RWPE2 (cell line): ENCODE measurements at places on chromosomes 6 and 20.

DNA sequence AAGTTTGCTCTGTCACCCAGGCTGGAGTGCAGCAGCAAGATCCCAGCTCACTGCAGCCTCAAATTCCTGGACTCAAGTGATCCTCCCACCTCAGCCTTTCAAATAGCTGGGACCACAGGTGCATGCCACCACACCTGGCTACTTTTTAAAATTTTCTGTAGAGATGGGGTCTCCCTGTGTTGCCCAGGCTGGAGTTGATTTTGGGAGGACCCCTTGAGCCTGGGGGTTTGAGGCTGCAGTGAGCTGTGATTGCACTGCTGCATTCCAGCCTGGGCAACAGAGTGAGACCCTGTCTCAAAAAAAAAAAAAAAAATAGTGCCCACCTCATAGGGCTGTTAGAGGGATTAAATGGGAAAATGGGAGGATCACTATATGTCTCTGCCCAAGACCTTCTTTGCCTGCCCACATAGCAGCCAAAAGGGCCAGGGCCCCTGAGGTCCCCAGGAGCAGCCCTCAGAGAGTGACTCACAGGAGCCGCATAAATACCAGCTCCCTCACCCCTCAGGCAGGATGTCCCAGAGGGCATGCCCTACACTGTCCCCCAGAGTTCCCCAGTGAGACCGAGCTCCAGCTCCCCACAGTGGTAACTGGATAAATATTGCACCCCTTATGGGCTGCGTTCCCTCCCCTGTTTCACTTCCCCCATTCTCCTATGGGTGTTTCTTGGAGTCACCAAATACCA lies 11.7 kb upstream of the MDGA1 start:
- H3K4me1 ChIP-seq = no peaks in the 10 kb centered on the region
- no peaks in the 10 kb centered on the region for H3K27me3 ChIP-seq
- no peaks in the 10 kb centered on the region for H3K36me3 ChIP-seq
- no peak overlapping the region for H3K27ac ChIP-seq

- no peaks in the 10 kb centered on the region for H3K4me1 ChIP-seq
- no peak overlapping the region for H3K4me3 ChIP-seq
- H3K36me3 ChIP-seq = no peaks in the 10 kb centered on the region
Measured at GRCh38 chr6:167778497-167779128, 48.1 kb upstream of the AFDN start.

DNA sequence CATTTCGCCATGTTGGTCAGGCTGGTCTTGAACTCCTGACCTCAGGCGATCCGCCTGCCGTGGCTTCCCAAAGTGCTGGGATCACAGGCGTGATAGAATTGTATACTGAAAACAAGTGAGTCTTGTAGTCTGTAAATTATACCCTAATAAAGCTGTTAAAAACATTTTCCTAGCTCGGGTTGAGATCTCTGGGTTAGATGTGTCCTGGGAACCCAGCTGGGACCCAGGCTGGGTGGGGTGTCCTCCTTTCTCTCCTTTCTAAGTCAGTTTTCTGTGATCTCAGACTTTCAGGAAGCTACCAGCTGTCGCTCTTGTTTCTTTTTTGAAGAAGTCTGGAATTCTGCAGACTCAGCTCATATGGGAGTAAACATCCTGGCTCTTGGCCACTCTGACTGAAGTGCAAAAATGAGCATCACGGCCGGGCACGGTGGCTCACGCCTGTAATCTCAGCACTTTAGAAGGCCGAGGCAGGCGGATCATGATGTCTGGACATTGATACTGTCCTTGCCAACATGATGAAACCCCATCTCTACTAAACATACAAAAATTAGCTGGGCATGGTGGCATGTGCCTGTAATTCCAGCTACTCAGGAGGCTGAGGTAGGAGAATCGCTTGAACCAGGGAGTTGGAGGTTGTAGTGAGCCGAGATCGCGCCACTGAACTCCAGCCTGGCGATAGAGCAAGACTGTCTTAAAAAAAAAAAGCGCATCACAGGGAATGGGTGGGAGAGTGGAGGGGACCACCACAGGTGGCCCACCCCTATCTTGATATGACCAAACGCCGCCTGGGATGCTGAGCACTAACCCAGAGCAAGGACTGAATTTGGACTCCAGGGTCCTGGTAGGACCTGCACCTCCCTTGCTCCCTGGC lies 9.9 kb upstream of the PCIF1 start:
- no peaks in the 10 kb centered on the region for H3K36me3 ChIP-seq
- H3K4me1 ChIP-seq = no peaks in the 10 kb centered on the region
- no peak overlapping the region for H3K4me3 ChIP-seq
- no peak overlapping the region for H3K27ac ChIP-seq

- H3K4me1 ChIP-seq = no peaks in the 10 kb centered on the region
- H3K27me3 ChIP-seq = no peaks in the 10 kb centered on the region
- no peak for DNase-seq
- H3K4me3 ChIP-seq = no peak overlapping the region
- no peaks in the 10 kb centered on the region for H3K36me3 ChIP-seq
Measured at GRCh38 chr20:12535316-12535715, 473.5 kb upstream of the SPTLC3 start.

- no peak for DNase-seq
- no peaks in the 10 kb centered on the region for H3K4me1 ChIP-seq
- H3K27ac ChIP-seq = no peak overlapping the region
- no peaks in the 10 kb centered on the region for H3K27me3 ChIP-seq
Measured at GRCh38 chr6:73348550-73349204, 5.4 kb downstream of the DPPA5 start.
